ENCODE measurements at places on chromosomes 6 and 20.

DNA sequence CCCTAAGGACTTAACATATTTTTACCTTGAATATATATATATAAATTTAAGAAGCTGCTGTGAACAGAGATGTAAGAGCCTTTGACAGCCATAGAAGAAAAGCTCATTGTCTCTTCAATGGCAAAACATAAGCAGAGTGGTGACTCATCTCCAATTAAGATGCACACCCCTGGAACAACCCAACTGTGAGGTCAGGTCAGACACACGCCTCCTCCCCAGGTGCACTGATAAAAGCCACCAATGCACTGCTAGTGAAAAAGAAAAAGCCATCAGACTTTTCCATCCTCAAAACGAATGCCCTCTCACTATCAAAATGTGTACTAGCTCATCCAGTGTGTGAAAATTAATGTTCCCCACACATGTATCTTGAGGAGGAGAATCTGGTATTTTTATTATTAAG, 100.1 kb downstream of the SMLR1 start:
- peak; percentile 68 for DNase-seq

GRCh38 chr6:100339574-100340255, 125.0 kb downstream of the SIM1 start:
- no peak for DNase-seq

GRCh38 chr20:8115436-8115835, 16.6 kb upstream of the PLCB1 start:
- no peak for DNase-seq

DNA sequence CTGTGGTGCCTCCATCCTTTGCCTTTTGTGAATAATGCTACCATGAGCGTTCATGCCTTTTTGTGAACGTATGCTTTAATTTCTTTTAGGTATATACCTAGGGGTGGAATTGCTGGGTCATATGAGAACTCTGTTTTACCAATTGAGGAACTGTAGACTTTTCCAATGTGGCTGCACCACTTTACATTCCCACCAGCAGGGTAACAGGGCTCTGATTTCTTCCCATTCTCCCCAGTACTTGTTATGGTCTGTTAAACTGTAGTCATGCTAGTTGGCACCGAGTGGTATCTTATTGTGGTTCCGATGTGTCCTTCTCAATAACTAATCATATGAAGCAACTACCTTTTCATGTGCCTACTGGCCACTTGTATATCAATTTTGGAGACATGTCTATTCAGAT, 312.1 kb downstream of the GMDS start:
- no peak for DNase-seq

DNA sequence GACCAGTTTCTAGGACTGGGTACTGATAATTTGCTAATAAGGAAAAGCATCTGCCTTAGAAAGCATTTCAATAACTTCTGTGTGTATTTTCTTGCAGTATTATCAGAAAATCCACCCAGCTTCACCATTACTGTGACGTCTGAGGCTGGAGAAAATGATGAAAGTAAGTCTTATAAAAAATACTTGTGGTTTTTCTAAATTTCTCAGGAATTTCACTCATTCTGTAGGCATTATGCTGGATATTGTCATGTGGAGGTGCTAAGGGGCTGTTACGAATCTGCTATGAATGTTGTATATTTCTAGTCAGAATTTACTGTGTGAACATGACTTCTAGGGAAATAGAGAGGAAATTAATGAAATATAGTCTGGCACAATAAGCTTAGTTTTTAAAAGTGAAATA, 8.9 kb downstream of the RWDD1 start:
- no peak for DNase-seq

GRCh38 chr6:9659848-9660247, 755.0 kb downstream of the TFAP2A start:
- DNase-seq = peak; percentile 5

- DNase-seq = no peak
Observed at GRCh38 chr20:63007360-63007645, 539 bp upstream of the BHLHE23 start.

- no peak for DNase-seq
Observed at GRCh38 chr6:11460001-11460668, 77.4 kb upstream of the TMEM170B start.

DNA sequence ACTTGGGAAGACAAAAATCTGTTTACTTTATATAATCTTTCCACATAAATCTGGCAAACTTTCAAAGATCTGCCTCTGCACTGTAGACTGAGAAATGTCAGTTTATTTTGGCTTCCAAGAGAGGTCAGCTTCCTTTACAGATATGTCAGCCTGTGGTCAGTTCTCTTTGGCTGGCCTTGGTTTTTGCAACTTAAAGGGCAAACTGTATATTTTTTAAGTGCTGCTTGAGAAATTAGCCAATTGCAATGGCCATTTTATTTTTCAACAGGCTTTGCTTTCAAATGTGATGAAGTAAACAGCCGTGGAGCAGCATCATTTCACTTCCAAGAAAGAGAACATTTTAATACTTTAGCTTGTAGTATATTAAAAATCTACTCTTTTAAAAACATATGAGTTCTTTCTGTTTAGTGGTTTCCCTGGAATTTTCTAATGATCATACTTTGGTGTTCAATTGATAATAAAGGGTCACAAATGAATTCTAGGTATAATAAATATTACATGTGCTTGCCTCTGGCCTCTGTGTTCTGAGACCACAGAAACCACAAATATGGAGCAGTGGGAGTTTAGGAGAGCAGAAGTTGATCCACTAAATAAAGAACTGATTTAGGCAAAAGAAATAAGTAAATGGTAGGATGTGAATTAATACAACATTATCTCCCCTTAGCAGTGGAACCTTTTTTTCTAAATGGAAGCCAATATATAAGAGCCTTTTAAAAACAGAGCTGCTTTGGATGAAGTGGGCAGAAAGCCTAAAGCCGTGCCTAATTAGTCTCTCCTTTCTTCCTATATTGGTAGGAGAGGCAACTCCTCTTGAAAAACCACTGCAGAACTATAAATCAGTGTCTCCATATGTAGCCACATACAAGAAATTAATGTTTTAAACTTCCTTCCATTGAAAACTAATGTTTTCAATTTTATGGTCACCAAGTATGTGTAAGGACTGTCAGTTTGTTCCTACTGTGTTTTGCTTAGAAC, 16.2 kb downstream of the ADGRB3 start:
- peak; percentile 62 for DNase-seq

GRCh38 chr6:19301980-19302379, 535.2 kb upstream of the ID4 start:
- DNase-seq = no peak

- DNase-seq = no peak
Observed at GRCh38 chr20:906001-906520, 10.1 kb downstream of the ANGPT4 start.

GRCh38 chr6:38480036-38480435, 159.7 kb downstream of the BTBD9 start:
- DNase-seq = no peak

GRCh38 chr6:104729433-104729832, 130.3 kb downstream of the HACE1 start:
- DNase-seq = no peak

- no peak for DNase-seq
Observed at GRCh38 chr6:6703699-6704098, 115.2 kb downstream of the LY86 start.

DNA sequence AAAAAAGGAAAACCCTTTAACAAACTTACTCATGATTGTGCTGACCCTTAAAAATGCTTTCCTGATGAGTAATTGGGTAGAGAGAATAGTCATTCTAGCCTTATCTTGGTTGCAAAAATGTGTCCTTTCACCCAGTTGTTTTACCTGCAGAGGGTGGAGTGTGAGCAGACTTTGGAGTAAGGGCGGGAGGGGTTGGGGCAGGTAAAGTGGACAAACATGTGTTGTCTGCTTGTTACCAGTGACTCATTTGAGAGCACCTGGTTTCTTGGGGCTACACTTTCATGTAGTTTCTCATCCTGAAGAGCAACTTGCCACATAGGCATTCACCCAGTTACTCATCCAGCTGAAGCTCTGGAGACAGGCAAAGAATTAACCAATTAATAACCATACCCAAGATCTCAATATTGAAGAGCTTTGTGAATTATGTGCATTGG, 121.1 kb downstream of the TNFRSF21 start:
- DNase-seq = no peak

DNA sequence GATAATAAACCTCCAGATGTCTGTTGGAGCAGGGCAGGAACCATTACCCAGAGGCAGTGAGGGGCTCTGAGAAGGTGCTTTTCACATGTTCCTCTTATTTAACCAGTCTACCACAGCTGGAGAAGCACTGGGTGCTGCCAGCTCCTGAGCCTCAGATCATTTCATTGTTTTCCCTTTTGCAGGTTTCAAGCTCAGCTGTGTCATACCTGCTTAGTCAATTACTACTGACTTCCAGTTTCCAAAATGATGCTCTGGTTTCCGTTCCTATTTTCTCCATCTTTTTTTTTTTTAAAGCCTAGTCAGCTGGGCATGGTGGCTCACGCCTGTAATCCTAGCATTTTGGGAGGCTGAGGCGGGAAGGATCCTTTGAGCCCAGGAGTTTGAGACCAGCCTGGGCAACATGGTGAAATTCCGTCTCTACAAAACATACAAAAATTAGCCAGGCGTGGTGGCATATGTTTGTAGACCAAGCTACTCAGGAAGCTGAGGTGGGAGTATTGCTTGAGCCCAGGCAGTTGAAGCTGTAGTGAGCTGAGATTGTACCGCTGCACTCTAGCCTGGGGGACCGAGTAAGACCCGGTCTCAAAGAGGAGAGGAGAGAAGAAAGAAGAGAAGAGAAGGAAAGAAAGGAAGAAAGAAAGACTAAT, 6.7 kb downstream of the FLOT1 start:
- DNase-seq = no peak

DNA sequence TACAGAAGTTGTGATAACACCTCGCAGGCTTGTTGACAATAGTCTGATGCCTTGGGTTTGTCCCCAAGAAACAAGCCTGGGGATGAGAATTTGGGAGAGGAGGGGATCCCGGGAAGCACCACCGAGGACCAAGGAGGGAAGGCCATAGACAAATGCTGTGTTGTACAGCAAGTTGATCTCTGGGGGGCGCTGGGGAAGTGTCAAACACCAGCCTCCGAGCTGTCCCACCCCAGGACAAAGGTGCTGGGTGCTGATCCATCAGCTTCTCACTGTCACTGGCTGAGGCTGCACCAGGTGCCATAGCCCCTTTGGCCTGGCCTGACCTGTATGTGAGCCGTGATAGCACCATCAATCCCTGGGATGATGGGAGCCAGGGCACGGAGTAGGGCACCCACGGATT, 64.0 kb downstream of the SYNDIG1 start:
- no peak for DNase-seq

GRCh38 chr20:46644160-46644559, 7.1 kb downstream of the SLC13A3 start:
- no peak for DNase-seq

GRCh38 chr20:59082077-59082740, 39.6 kb upstream of the PRELID3B start:
- no peak for DNase-seq

- DNase-seq = no peak
Observed at GRCh38 chr6:113875470-113875869, 18.3 kb downstream of the MARCKS start.

GRCh38 chr6:1182722-1183521, 129.0 kb upstream of the FOXQ1 start:
- DNase-seq = no peak

- DNase-seq = peak; percentile 36
Observed at GRCh38 chr6:124960757-124961463, 1.3 kb upstream of the RNF217 start.

DNA sequence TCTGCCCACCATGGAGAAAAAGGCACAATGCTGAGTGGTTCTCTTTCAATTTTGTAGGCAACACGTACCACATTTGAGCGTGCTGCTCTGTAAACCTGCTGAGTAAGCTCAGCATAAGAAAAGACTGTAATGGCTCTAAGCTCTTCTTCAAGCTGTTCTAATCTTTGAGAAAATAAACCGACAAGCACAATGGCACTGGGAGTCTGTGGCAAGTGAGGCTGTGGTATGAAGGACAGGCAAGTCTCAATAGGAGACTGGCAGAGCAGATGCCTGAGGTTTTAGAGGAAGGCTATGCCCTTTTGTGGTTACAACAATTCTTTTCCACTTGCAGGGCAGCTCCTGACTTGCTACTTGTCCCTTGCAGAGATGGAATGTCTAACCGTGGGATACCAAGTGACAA, 136.7 kb upstream of the EXOC2 start:
- DNase-seq = no peak

DNA sequence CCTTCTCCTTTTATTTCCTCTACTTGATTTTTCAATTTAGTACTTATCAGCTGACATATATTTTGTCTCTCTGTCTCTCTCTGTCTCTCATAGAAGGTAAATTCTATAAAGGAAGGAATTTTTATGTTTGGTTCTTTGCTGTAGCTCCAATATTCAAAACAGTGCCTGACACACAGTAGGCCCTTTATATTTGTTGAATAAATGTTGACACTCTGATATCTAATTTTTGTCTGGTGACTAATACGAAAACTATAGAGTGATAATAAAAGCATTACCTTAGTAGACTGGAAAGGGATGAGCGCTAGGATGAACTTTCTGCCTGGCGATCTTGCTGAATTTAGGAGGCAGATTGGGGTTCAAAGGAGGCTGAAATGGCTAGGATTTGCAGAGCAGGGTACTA, 42.8 kb downstream of the PTPN1 start:
- no peak for DNase-seq

GRCh38 chr6:34771727-34772126, 14.4 kb downstream of the SNRPC start:
- no peak for DNase-seq

DNA sequence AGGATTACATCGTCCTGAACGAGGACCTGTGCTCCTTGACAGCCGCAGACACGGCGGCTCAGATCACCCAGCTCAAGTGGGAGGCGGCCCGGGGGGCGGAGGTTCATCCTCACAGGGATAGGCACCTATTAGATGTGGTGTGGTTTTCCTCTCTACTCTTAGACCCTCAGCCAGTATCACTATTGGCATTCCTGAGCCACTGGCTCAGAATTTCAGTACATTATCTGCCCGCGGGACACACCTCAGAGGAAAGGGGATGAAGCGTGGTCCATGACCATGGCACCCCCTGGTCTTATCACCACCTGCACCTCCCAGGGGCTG, 34.6 kb upstream of the HLA-G start:
- DNase-seq = no peak

GRCh38 chr6:145544514-145544913, 190.8 kb downstream of the EPM2A start:
- no peak for DNase-seq

- DNase-seq = no peak
Observed at GRCh38 chr6:81531869-81532561, 220.5 kb downstream of the TENT5A start.

- no peak for DNase-seq
Observed at GRCh38 chr6:30997301-30997700, 13.0 kb upstream of the MUC22 start.

DNA sequence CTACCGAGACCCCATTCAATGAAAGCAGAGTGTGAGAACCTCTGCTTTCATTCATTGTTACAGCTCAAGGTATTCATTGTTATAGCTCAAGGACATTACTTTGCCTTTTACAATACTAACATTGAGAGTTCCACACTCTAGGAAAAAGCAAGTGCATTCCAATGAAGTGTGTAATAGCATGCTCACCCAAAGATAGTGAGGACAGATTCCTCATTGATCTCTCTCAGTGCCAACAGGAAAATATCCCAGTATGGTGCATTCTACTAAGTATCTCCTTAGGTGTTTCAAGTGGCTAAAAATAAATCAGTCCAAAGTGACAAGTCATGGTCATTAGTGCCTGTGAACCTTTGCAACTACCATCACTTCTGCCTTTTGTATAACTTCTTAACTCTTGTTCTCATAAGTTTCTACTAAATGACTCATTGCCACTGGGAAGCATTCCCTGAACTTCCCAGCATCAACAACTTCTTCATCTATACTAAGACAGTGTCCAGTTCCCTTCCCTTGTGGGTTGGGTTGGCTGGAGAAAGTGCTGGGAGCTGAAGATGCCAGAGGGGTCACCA, 140.7 kb upstream of the STXBP5 start:
- DNase-seq = no peak

- no peak for DNase-seq
Observed at GRCh38 chr20:37541326-37541725, 13.7 kb upstream of the BLCAP start.
